Fibroblast of lung (primary cell): ENCODE measurements at places on chromosomes 5 and 9.

- no peak for DNase-seq
These were observed 30.5 kb downstream of the PPP3R2 start for GRCh38 chr9:101564252-101564651.

DNA sequence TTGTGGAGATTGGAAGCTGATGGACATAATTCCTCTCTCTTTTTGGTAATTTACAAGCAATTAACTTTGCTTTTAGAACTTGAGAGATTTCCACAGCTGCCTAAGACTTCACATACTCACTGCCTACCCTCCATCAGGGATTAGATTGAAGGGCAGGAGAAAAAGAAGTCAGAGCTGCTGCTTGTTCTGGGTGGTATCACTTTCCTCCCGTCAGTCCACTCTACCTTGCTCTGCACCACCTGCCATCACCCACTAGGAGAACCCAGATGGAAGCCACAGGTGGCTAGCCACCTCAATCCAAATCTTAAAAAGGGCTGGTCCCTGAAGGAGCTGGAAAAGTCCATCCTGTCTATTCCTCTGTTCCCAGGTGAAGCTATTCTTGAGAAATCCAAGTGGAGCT lies 10.5 kb downstream of the IRF1 start:
- no peak for DNase-seq

GRCh38 chr9:93612796-93613154 lies 36.4 kb downstream of the PHF2 start:
- DNase-seq = no peak

DNA sequence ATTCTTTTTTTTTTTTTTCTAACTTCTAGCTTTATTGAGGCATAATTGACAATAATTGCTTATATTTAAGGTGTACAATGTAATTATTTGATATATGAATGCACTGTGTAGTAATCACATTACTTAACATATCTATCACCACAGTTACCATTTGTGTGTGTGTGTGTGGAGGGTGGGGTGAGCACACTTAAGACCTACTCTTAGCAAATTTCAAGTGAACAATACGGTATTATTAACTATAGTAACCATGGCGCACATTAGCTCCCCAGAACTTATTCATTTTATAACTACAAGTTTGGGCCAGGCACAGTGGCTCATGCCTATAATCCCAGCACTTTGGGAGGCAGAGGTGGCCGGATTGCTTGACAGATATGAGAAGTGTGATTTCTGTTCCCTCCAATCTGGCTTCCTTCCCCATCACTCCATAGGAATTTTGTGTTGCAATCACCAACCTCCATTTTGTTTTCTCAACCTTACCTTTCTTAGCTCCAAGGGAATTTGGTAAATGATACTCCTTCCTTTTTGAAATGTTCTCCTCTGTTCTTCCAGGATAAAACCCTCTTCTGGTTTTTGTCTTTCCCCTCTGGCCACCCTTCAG lies 14.9 kb downstream of the TXN start:
- DNase-seq = no peak

DNA sequence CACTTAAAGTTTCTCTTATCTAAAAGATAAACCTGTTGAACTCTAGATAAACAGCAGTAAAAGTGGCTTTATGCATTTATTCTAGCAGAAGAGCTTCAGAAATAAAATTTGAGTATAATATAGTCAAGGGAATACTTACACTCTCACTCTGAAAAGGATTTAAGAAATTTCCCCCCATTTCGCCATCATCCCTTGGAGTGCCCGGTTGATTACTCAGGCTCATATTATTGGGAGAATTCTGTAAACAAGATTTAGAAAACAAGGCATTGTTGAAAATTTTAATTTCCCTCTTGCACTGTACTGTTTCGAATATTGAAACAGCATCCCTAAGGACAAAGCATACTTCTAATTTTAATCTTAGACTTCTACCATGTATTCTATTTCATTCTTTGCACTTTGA lies 34.5 kb upstream of the ACOT12 start:
- peak; percentile 45 for DNase-seq

DNA sequence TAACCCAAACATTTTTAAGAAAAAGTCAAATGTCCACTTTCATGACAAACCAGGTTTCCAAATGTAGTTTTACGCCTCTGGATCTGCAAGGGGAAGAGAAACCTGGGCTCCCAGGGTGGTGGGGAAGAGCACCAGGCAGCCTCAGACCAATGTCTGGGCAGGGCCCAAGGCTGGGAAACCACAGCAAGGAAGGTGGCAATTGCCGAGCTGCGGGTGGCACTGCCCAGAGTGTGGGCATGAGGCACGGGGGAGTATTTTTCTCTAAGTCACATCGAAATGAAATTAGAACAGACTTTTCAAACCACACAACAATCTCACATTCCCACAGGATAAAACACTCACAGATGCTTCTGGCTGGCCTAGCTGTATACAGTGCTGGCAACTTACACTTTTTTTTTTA lies 32.6 kb upstream of the RASGEF1C start:
- DNase-seq = no peak

DNA sequence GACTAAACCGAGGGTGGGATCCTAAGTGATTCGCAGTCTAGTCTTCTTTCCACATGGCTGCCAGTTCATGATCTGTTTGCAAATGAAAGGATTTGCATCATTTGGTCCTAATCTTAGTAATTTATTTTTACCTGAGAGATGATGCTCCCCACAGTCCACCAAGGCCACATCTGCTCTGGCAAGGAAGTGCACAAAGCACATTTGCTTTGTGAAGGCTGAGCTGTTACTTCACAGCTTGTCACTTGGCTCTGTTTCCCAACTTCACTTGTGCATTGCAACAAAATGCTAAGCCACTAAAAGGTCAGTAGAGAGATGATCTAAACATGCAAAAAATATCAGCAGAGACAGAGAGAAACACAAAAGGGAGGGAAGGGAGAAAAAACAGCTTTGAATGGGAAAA lies 128.5 kb upstream of the VLDLR start:
- DNase-seq = peak; percentile 82

GRCh38 chr5:33148076-33148513 lies 292.7 kb upstream of the TARS1 start:
- DNase-seq = peak; percentile 66

- peak; percentile 84 for DNase-seq
These were observed 92.1 kb downstream of the DAB2IP start for GRCh38 chr9:121743441-121744001.

DNA sequence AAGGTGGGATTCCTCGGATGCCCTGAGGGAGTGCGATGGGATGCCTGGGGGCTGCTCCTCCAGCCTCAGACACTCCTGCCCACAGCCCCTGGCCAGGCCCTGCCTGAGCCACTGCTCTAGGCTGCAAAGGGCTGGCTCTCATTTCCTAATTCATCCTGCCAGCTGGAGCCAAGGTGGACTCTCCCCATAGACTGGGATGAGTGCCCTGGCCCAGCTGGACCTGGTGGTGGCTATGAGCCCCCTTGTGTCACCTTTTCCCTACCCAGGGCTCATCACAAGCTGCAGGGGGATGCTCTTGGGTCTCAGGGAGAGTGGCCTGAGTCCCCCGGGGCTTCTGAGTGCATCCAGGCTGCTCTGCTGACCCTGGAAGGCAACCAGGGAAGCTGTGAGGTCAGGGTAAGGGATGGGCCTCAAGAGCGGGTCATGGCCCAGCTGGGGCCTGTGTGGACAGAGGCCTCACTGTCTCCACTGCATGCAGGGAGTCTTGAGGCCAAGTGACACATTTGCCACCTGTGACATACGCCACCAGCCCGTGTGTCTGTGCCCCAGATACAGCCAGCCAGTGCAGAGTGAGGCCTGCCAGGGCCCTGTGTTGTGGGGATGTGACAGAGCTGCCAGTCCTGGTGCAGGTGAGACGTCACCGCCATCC lies 102.7 kb upstream of the IER5L start:
- no peak for DNase-seq

DNA sequence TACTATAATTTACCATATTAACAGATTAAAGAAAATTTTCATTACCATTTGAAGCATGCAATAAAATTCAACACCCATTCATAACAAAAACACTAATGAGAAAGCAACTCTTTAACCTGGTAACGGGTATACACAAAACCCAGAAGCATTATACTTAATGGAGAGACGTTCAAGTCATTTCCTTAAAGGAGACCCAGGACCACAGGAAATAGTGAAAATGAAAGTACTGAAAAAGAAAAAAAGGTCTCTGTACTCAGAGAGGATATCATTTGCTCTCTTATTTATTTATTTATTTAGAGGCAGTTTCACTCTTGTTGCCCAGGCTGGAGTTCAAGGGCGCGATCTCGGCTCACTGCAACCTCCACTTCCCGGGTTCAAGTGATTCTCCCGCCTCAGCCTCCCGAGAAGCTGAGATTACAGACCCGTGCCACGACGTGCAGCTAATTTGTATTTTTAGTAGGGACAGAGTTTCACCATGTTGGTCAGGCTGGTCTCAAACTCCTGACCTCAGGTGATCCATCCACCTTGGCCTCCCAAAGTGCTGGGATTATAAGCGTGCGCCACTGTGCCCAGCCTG lies 61.6 kb downstream of the SETX start:
- no peak for DNase-seq

DNA sequence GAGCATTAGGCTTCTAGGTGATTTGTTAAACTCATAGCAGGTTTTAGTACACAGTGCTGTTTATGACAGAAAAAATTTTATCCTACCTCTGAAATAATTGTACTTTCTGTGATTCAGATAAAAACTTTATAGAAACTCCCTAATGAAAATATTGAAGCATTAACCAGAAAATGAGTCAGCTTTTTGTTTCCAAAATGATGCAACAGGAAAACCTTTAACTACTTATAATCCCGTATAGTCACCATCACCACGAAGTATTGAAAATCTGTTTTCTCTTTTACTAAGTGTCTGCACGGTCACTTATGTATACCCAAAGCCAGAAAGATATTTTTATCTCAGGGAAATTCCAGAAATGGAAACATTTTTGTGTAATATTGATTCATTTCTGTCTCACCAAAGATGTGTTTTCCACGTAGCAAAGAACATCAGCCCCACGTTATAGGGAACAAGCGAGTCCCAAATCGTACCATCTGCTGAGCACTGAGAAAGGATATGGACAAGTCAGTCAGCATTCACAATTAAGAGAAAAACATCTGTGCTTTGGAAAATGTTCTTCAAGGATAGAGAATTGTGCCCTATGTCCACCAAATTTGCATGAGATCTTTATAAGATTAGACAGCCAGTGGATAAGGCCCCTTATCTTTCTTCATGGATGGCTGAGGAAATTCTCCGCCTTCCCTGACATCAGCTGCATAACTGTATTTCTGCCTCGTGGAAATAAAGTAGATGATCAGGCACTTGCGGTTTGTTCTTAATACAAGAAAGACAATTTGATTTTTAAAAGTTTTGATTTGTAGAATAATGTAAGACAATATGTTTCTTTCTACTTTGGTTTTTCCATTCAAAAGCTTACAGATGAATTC lies 41.9 kb downstream of the TNFAIP8 start:
- peak; percentile 76 for DNase-seq

GRCh38 chr5:77662635-77663034 lies 24.1 kb upstream of the OTP start:
- DNase-seq = no peak

DNA sequence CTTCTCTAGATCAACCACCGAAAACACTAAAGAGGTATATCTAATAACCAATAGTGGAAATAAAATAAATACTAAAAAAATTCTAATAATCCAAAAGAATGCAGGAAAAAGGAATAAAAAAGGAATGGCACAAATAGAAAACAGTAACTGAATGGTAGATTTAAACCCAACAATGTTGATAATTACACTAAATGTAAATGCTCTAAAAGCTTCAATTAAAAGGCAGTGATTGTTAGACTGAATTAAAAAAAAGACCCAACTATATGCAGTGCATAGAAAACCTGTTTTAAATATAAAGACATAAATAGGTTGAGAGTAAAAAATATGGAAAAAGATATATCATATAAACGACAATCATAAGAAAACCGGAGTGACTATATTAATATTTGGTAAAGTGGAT lies 9.2 kb upstream of the ZBTB5 start:
- DNase-seq = no peak

GRCh38 chr5:135295852-135296251 lies 103.2 kb downstream of the MACROH2A1 start:
- peak; percentile 60 for DNase-seq

DNA sequence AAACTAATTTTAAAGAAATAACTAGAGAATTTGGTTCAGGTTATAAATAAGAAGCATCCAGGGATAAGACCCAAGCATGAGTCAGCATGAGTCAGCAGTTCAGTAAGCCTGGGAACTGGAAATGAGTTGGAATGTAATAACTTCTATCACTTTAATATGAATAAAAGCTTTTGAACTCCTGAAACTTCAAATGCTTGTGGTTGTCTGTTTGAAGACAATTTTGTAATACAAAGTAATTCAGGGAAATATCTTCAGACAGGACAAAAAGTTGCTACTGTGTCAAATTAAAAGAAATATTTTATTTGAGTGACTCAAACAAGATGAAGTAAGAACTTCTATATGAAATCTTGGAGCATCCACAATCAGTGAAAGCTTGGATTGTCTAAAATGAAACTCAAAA lies 331.2 kb upstream of the DAB2 start:
- peak; percentile 96 for DNase-seq

DNA sequence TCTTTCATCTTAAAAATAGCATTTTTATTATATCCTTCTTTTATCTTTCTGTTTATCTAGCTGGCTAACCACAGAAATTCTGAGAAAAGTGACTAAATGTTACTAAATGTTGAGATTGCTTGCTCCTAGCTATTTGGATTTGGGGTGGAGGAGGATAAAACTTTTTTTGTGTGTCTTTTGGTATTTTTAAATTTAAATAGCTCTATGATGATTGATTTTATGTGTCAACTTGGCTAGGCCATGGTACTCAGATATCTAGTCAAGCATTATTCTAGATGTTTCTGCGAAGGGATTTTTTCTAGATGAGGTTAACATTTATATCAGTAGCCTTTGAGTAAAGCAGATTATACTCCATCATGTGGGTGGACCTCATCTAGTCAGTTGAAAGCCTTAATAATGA lies 75.0 kb downstream of the GCNT1 start:
- DNase-seq = peak; percentile 94

GRCh38 chr5:90843443-90843842 lies 284.8 kb downstream of the ADGRV1 start:
- DNase-seq = peak; percentile 27
